ENCODE measurements at places on chromosomes 7 and 10. TPM values are rescaled to one million over a fixed set of nuclear protein-coding genes. Genes with fewer than 3 reads are reported as not detected.

CTAGE4 gene
- 3.7 TPM for polyA plus RNA-seq

HYAL4 gene
- polyA plus RNA-seq = 0.18 TPM

CUZD1 gene
- polyA plus RNA-seq = 2.2 TPM

BLNK gene
- 36.3 TPM for polyA plus RNA-seq

ZNF853 gene
- polyA plus RNA-seq = 13.3 TPM

Data from renal cortex interstitium (tissue), 15 donors.